ENCODE measurements at places on chromosomes 1 and 21.

DNA sequence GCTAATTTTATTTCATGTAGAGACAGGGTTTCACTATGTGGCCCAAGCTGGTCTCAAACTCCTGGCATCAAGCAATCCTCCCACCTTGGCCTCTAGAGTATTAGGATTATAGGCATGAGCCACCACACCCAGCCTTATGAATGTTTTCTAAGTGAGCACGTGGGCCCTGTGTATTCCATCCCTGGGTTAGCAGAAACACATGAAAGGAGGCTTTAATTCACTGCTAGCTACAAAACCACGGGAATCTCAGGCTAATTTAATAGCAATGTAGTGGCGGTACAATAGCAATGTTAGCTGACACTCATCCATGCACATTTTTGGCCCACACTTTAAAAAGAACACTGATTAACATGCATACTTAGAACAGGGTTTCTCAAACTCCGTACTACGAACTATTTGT is 32.0 kb downstream of the VTCN1 start:
- DNase-seq = no peak

GRCh38 chr1:247474367-247474766 is 16.5 kb upstream of the OR2B11 start:
- no peak for DNase-seq

- no peak for DNase-seq
Measured at GRCh38 chr1:39969048-39969447, 14.1 kb downstream of the MFSD2A start.

GRCh38 chr1:234554698-234555311 is 55.2 kb downstream of the IRF2BP2 start:
- no peak for DNase-seq

DNA sequence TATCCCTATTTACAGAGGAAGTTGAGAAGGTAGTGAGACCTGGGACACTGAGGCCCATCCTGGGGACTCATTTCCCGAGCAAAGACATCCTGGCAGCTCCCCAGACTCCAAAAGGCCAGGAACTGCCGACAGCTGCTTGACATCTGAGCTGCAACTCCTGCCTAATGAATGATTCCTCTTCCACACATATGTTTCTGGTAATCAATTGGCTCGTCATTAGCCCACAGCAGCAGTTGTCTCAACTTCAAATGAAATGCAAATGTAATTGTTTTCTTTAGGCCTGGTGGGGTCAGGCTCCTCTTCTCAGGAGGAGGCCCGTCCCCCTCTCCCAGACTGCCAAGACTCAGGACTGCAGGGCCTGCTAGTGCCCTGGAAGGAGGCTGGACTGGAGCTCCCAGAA is 61.8 kb upstream of the DISP3 start:
- no peak for DNase-seq

DNA sequence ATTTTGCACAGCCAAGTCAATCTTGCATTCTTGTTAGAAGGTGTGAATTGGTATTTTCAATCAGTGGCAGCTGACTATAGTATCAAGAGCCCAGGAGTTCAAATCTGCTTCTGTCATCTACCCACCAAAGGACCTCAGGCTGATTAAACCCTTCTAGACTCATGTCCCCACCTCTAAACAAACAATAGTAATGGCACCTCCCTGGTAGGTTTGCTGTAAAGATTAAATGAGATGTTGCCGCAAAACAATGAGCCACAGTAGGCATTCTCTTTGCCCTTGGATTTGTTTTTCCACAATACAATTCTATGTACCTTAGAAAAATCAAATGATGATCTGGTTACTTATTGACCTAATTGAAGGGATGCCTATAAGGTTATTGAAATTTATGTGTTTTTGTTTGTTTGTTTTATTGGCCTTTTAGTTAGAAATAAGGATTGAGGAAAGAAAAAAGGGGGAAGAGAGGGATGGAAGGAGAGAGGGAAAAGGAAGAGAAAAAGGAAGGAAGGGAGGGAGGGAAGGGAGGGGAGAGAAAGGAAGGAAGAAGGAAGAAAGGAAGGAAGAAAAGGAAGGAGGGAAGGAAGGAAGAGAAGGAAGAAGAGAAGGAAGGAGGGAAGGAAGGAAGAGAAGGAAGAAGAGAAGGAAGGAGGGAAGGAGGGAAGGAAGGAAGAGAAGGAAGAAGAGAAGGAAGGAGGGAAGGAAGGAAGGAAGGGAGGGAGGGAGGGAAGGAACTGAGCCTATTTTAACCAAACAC is 110.7 kb downstream of the ETS2 start:
- DNase-seq = no peak

GRCh38 chr1:203295796-203296195 is 9.5 kb upstream of the BTG2 start:
- DNase-seq = no peak

- no peak for DNase-seq
Measured at GRCh38 chr1:111719674-111720132, 19.5 kb downstream of the INKA2 start.

Data from effector CD8-positive, alpha-beta T cell (primary cell).